ENCODE measurements at places on chromosomes 3 and 15.

DNA sequence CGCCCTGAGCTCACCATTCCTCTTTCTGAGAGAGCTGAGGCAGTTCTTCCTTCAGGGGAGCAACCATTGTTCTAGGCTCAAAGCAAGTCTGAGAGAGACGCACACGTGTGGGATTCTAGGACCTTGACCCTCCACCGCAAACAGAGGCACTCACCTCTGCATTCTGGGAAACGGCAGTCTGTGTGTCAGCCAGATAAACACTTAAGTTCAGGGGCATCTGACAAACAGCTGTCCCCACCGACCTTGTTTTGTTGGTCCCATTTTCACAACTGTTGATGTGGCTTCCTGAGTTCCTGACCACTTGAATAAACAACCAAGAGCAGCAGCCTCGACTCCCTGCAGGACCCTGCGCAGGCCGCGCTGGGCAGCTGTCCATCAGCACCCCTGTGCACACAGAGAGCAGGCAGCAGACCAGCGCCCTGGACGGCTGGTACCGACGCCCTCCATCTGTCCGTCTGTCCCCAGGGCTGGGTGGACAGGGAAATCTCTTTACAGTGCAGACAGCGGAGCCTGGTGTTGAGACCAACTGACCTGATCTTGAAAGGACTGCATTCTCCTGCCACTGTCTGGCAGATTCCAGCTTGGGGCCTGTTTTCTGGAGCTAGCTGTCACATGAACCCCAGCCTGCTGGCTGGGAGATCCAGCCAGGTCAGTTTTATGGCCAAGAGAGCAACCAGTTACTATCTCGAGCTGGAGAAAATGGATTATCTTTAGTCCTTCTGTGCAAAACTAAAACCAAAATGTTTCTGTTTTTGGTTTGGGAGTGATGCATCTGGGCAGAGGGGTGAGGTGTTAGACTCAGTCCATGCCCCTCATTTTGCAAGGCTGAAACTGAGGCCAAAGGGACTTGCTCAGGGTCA is 64.2 kb downstream of the FAM43A start:
- no peaks in the 10 kb centered on the region for H3K27me3 ChIP-seq
- no peak for DNase-seq
- peaks cover 19% of the 10 kb centered on the region for H3K4me1 ChIP-seq
- H3K4me3 ChIP-seq = no peak overlapping the region
- H3K36me3 ChIP-seq = no peaks in the 10 kb centered on the region

DNA sequence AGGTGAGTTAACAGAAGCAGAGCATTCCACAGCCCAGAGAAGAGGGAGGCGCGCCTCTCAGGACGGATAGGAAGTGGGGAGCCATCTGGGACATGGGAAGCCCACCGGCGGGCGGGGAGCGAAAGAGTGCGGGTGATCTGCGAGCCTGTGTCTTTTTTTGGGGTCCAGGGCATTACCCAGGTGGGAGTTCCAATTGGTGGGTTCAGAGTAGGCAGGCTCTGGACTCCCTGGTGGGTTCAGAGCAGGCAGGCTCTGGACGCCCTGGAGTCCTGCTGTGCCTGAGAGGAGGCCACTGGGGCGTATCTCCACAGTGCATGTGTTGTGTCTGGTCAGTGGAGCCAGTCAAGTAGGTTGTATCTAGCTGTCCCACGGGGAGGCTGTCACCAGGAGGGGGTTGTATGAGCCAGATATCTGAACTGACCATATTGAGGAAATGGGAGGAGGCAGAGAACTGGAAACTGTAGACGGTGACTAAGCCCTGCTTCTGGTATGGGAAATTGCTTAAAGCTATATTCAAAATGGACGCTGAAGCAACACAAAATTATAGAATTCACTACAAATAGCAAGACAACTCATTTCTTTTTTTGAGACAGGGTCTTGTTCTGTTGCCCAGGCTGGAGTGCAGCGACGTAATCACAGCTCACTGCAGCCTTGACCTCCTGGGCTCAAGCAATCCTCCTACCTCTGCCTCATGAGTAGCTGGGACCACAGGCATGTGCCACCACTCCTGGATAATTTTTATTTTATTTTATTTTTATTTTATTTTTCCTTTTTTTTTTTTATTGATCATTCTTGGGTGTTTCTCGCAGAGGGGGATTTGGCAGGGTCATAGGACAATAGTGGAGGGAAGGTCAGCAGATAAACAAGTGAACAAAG is 34.5 kb upstream of the CHST2 start:
- no peak for DNase-seq
- no peak overlapping the region for H3K4me3 ChIP-seq
- H3K36me3 ChIP-seq = no peaks in the 10 kb centered on the region

- H3K27ac ChIP-seq = no peak overlapping the region
- no peaks in the 10 kb centered on the region for H3K27me3 ChIP-seq
- no peaks in the 10 kb centered on the region for H3K4me1 ChIP-seq
- no peak for DNase-seq
These were observed 240.2 kb downstream of the TP63 start for GRCh38 chr3:189871418-189871817.

DNA sequence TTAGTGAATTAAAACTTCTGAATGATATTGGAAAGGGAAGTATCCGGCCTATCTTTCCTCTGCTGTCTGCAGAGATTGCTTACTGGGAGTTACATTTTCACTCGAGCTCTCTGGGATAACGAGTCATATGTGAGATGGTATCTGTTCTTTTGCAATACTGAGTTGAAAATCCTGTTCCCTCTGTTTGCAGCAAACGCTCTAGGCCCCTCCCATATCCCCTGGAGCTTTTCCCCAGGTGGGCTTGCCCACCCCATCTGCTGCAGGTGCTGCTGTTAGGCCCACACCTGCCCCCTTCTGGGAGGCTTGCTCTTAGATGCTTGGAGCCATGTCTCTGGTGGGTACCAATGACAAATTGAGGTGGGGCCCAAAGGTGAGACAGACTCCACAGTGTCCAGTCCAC is 42.7 kb upstream of the MTMR10 start:
- no peak for DNase-seq
- peaks cover 7% of the 10 kb centered on the region for H3K4me1 ChIP-seq
- no peak overlapping the region for H3K27ac ChIP-seq
- no peaks in the 10 kb centered on the region for H3K36me3 ChIP-seq
